ENCODE measurements at places on chromosomes 1 and 21. TPM values are rescaled to one million over a fixed set of nuclear protein-coding genes. Genes with fewer than 3 reads are reported as not detected.

DNA sequence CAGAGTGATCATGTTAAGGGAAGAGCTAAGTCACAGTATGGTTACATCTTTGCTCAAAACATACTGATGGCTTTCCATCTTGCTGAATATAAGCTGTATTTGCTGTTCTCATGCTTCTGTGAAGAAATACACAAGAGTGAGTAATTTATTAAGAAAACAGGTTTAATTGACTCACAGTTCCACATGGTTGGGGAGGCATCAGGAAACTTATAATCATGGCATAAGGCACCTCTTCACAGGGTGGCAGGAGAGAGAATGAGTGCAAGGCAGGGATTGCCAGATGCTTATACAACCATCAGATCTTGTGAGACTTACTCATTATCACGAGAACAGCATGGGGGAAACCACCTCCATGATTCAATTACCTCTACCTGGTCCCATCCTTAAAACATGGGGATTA lies 24.4 kb upstream of the RGS5 start:
- no peak for DNase-seq

DNA sequence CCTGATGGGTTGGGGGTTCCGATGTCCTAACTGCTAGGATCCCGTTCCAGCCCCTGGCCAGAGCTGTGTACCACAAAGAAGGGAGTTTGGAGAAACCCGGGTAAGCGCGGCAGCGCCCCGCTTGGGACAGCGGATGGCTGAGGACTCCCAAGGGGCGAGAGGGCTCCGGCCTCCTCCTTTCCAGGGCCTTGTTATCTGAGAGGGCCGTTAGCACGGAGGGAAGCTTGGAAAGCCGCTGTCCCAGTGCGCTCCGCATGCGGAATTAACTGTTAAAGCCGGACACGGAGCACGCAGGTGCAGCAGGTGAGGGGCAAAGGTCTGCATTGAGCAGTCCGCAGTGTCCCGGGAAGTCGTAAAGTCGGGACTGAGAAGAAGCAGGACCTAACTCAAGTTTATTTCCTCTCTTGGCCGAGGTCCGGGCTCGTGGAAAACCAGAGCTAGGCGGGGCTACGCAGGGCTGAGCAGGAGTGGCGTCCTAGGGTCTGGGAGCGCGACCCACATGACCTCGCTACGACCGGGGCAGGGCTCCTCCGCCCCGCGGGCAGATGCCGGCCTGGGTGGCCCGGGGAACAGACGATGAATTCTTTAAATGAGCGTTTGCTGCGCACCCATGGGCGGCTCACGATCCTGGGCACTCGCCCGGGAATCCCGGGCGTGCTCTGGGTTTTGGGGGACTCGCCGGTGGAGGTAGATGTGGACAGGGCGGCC lies 4.5 kb downstream of the LHX4 start:
- no peak for DNase-seq

- no peak for DNase-seq
Observed at GRCh38 chr1:166960858-166961474, 14.4 kb downstream of the ILDR2 start.

DNA sequence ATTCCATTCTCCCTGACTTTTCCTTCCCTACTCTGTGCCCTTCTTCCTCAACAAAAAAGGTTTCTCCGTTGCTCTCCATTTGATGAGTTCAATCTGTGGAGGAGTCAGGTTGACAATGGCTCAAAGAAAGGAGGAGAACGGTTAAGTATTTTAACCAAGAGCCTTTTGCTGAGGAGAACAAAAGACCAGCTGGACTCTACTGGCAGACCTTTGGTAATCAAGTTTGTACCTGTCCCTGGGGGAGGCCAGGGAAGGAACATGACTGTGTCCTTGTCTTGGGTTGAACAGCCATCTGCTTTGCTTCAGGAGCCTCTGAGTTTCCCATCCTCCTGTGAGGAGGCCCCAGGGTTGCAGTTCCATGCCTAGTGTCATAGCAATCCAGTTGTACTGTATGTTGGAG lies 29.9 kb downstream of the TTF2 start:
- no peak for DNase-seq

DNA sequence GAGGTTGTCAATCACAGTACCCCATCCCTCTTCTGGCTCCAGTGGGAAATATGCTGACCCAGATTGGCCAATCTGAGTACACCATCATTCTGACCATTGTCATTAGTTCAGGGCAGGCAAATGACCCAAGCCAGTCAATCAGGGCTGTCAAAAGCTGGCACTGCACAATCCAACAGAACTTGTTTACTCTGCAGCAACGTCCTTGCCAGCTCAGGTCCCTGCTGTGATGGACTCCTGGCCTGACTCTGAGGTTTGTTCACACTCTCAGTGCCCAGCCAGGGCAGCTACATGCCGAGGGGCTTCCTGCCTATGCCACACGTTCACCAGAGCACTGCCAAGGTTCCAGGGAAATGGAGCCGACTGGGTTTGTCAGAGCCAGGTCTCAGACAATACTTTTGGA lies 14.7 kb upstream of the OVAAL start:
- no peak for DNase-seq

- DNase-seq, result no peak
Observed at GRCh38 chr1:163668472-163668871, 346.7 kb downstream of the NUF2 start.

DNA sequence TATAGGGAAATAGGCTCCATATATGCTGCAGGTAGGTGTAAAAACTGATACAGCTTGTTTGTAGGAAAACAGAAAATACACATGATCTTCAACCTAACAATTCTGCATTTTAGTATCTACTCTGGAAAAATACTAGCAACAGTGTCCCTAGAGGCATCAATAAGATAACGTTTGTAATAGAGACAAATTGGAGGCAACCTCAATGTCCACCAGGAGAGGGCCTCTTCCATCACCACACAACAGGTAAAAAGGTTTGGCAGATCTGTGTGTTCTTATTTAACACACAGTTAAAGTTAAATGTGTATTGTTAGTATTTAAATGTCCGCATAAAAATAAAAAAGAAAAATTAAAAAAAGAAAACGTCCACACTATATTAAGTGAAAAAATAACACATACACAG lies 5.4 kb downstream of the EIF2D start:
- DNase-seq, result no peak

The GPR3 gene
- 1.1 TPM for total RNA-seq

DNA sequence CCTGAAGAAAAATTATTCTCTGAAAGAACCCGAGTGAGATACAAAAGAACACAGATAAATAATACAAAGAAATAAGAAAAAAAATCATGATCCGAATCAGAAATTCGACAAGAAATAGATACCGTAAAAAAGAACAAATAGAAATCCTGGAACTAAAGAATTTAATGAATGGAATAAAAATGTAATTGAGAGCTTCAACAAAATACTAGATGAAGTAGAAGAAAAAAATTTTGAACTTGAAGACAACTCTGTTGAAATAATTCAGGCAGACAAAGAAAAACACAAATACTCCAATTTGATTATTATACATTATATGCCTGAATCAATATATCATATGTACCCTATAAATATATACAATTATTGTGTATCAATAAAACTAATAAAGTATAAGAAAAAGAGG lies 4.8 kb upstream of the OR6F1 start:
- no peak for DNase-seq

- DNase-seq, result peak; percentile 81
Observed at GRCh38 chr1:228278432-228278941, 70.6 kb downstream of the OBSCN start.

DNA sequence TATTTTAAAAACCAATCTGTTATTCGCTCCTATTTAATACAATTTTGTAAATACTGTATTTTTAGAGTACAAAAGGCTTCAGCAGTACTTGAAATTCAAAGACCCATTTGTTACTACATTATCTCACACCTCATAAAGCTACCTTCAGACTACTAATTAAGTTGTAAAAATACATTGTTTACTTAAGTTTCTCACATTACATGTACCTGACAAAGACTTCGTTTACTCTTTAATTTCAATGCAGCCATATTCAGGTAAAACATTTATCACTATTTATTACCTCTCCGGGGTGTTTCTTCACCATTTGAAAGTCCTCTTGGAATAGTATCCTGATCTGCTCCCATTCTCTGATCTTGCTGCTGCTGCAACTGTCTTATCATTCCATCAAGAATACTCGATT lies 55.2 kb downstream of the BRWD1 start:
- no peak for DNase-seq

GRCh38 chr21:36854391-36854790 lies 112.1 kb downstream of the HLCS start:
- DNase-seq, result no peak

The COL24A1 gene
- total RNA-seq, result 0.67 TPM

DNA sequence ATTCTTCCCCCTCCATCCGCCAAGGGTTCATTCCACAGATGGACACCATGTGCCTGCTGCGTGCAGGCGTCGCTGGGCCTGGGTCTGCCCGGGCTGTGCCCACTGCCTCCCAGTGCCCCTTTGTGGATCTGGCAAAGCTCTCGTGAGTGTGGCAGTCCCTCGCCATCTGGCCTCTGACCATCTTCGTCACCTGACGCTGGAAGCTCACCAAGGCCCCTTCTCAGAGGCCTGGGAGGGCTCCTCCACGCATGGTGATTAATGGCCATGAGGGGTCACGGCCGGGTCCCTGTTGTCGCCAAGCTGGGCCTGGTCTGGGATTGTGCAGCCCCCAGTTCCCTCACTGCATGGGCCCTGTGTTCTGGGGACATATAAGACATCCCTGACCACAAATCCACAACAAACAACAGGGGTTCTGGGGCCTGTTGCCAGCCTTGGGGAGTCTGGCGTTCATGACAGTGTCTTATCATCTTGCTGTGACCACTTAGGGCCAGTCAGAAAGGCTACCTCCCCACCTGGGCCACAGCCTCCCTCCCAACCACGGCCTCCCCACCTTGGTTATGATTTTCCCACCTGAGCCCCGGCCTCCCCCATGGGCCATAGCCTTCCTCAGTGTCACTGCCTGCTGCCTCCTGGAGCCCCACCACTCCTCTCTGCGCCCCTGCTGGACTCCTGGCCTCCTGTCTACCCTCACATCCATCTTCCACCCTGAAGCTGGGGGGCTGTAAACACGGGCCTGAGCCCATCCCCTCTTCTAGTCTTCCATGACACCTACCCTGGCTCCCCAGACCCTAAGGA lies 27.9 kb downstream of the SLC45A1 start:
- no peak for DNase-seq

The PADI2 gene
- total RNA-seq, result 5.4 TPM

- DNase-seq, result no peak
Observed at GRCh38 chr1:39721664-39722063, 17.0 kb upstream of the PPIE start.

DNA sequence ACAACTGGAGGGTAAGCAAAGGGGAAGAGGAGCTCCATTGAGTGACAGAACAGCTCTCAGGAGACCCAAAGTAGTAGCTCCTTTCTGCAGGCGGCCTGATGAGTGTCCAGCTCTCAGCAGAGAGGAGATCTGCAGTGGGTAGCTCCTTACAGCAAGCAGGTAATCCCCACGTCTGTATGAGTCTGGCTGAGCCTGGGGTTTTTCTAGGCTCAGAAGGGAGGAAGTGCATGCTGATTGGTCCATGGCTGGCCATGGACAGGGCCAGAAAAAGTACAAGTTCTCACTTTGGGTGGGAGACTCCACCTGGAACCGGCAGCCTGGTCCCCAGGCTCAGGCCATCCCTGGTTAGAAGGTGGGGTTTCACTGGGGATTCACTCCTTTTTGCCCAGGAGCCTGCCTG lies 50.9 kb upstream of the SCYL3 start:
- DNase-seq, result no peak

The PDXK gene
- total RNA-seq, result 213 TPM

GRCh38 chr1:205772607-205773032 lies 2.7 kb downstream of the RAB29 start:
- no peak for DNase-seq

The NID1 gene
- total RNA-seq, result 33.5 TPM

DNA sequence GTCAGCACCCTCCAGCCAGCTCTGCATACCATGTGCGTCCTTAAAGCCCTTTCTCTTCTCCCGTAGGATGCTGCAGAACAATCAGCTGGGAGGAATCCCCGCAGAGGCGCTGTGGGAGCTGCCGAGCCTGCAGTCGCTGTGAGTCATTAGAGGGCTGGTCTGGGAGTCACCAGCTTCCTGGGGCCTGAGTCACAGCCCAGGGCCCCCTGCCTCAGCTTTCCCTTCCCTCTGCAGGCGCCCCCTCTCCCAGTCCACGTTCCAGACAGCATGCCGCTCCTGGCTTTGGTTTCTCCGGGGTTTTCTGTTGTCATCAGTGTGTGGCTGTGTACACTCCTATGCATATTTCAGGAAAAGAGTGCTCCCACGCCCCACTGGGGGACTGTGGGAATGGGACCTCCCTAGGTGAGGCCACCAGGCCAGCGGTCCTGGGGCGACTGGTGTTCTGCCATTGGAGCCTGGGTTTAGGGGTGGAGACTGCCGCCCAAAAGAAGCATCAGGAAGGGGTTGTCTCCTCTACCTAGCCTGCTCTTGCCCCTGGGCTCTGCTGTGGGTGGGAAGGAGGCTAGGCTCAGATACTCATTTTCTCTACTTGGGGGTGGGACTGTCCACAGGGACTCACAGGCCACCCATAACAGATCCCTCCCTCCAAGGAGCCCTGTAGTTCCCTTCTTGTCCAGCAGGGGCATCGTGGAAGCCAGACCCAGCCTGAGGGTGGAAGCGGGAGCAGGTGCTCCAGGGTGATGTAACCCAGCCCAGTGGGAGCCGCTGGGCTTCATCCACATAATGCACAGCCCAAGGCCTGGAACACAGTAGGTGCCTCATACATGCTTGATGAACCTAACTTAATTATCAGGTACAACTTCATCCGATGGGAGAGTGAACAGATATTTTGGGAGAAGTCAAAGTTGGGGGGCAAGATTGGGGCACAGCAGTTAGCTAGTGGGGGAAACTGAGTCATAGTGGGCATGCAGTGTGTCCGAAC lies 42.5 kb downstream of the LGR6 start:
- DNase-seq, result no peak

The ARHGAP30 gene
- total RNA-seq, result 65.1 TPM

DNA sequence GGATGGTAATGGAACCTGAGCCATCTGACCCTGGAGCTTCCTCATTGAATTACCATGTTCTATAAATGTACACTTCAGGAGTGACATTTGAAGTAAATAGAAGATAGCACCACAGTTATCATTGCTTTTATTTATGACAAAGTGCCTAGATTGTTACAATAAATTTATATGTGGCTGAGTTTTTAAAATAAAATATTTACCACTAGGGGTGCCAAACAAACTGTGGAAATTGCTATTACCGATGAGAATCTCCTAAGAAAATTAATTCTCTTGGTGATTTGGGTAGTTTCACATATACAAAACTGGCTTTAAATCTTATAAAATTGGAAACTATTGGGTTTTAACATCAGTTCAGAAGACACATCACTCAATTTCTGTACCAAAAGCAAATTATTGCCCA lies 1.4 kb upstream of the TNR start:
- no peak for DNase-seq

DNA sequence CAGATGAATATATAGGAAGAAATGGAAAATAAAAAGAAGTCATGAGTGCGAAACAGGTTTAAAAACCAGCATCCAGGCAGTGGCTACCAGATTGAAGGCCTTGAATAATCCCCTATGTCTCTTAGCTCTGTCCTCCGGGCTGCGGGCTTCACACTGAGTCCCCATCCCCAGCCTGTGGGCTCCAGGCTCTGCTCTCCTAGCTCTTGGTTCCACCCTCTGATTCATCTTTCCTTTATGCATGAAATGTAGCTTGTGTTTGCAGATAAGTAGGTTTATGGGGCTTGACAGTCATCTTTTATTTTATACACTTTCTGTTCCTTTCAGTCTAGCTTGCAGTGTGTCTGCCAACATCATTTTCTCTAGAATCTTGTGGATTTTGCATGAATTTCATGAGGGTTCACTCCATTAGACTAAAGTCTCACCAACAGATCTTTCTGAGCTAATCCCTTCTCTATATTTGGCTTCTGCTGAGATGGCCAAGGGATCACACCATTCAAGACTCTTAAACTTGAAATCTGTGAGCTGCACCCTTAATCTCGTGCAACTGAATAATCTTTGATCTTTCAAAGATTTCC lies 174.5 kb downstream of the PLPPR4 start:
- DNase-seq, result no peak
